ENCODE measurements at places on chromosomes 12 and 14.

DNA sequence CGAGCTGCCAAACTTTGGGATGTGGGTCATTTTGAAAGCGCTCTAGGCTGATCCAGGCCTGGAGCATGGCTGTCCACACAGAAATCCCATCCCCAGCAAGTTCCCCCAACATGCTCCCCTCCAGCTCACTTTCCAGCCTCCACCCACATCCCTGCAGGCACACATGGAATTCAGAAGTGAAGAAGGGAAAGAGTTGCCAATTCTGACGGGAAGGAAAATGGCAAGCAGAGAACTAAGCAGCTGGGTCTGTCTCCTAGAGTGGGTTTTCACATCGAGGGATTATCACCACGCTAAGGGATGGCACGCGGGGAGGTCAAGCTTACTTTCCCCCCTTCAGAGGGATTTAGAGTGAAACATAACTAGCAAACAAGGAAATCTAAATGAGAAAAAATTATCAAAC, 142.3 kb downstream of the RIMBP2 start:
- DNase-seq = no peak

DNA sequence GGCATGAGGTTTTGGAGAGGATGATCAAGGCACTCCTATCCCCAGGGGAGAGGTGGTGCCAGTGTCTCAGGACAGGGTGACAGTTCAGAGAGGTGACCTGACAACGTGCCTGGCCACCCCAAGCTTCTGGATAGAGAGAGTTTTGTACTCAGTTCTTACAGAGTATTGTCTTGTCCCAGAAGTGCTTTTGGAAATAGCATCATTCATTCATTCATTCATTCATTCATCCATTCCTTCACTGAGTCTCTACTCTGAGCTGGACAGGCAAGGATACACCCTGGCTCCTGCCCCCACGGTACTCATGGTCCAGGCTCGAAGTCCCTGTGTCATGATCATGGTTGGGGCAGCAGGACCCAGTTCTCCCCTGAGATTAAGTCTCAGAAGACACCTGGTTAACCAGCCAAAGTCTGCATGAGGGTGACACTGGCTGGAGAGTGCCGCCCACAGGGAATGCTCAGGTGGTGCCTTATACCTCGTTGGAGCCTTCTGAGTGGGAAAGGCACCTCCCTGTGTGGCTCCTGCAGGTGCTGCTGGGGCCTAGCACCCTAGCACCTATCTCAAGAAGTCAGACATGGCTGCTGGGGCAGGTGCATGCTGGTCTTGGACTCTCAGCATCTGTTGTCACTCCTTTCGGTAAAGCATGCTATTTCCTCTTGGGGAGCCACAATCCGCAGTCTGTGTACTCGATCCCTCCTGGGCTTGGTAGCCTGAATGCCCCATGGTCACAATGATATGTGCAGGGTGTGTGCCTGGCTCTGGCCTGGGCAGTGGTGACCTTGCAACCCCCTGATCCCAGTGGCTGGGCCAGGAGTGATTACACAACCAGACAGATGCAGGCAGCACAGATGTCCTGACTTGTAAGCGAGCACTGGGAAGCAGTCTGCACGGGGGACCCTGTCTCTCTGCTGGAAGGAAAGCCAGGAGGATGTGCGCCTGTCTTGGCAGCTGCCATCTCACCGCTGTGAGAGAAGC, 57.8 kb downstream of the C14orf132 start:
- no peak for DNase-seq

- DNase-seq = no peak
These were observed 7.8 kb downstream of the CDK17 start for GRCh38 chr12:96392397-96392796.

GRCh38 chr12:50647031-50647430, 116.9 kb upstream of the ATF1 start:
- no peak for DNase-seq

GRCh38 chr14:95651821-95652583, 34.2 kb upstream of the TCL1B start:
- no peak for DNase-seq

DNA sequence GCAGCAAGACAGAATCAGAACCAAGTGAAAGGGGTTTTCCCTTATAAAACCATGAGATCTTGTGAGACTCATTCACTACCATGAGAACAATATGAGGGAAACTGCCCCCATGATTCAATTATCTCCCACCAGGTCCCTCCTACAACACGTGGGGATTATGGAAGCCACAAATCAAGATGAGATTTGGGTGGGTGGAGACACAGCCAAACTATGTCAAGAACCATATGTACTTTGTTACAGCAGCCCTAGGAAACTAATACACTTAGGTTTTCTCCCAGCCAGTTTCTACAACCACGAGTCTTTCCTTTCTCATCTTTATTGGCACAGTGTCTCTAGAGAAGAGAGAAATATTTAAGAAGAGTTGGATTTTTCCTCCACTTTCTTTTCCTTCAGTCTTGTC, 72.6 kb downstream of the BTG1 start:
- DNase-seq = no peak

DNA sequence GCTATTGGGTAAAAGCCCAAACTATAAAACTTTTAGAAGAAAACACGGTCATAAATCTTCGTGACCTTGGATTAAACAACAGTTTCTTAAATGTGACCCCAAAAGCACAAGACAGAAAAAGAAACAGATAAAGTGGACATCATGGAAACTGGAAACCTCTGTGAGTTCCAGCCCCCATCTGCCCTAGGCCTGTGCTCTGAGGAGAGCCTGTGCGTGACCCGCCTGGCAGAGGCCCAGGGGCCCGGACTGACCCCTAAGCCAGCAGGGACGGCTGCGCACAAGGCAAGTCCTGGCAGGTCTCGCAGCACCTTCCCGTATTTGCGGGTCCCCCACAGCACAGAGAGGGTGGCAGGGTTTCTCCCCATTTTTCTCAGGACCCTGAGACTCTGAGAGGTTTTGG, 76.0 kb downstream of the CHGA start:
- DNase-seq = no peak

GRCh38 chr14:103501041-103501870, 21.4 kb downstream of the CKB start:
- DNase-seq = no peak

- DNase-seq = no peak
These were observed 44.9 kb upstream of the NCOR2 start for GRCh38 chr12:124612410-124612680.

DNA sequence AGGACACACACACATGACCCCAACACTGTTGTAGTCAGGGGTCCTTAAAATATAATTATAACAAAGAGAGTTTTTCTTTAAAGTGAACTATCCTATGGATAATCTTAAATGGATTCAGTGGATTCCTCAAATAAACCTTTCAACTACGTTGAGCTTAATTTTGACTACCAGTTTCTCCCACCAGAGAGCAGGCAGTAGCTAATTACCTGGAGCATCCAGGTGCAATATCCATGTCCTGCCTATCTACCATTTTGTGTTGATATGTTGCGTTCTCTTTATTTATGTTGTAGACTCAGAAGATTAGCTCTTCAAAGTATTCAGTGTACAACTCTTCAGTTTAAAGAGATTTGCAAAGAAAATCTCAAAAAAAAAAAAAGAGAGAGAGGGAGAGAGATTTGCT, 127.2 kb upstream of the GZMB start:
- no peak for DNase-seq

- no peak for DNase-seq
These were observed 10.4 kb upstream of the NRIP2 start for GRCh38 chr12:2845280-2845679.

- DNase-seq = no peak
These were observed 12.1 kb upstream of the NTN4 start for GRCh38 chr12:95802482-95803270.

- DNase-seq = no peak
These were observed 235.5 kb upstream of the NOS1 start for GRCh38 chr12:117596968-117597367.

- DNase-seq = no peak
These were observed 6.0 kb upstream of the YARS2 start for GRCh38 chr12:32761716-32762115.

DNA sequence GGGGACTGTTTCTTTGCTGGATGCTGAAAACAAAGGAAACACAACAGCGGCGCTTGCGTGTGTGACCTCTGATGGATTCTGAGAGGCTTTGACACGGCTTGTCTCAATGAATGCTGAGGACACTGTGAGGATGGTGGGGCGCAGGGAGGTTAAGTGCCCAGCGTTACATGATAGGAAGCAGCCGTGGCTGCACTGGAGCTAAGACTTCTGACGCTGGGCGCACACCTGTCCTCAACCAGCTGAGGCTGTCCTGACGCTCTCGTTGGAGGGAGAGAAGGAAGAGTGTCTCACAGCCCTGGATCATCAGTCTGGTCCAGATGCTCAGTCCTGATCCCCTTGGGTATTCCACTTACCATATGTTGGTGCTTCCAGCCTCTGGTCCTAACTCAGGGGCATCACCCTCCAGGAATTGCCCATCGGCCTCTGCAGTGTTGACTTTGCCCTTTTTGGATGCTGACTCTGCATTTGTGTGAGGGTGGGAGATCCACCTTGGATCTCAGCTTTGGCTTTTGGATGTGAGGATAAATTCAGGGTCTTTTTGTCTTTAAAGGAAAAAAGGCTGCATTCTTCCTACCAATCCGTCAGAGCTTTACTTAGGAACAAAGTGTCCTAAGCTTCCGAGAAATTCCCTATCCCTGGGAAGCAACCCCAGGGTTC, 125.2 kb downstream of the ZNF664 start:
- no peak for DNase-seq

- no peak for DNase-seq
These were observed 56.8 kb downstream of the LRFN5 start for GRCh38 chr14:41663473-41663850.

DNA sequence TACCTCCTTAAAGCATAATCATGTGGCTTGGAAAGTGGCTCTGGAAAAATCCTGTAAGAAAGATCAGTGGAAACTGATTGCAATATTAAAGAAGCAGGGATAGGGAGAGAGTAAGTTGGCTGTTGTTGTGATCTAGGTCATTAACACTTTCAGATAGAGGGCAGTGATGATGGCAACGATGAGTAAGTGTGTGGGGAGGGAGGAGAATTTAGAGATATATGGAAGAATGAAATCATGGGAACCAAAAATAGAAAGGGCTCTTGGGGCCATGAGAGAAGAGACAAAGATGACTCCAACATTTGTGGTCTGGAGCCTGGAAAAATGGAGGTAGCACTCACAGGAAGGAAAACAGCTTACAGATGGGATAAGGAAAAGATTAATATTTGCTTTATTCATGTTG, 23.3 kb downstream of the SNRPF start:
- no peak for DNase-seq

GRCh38 chr14:73290279-73290678, 53.0 kb downstream of the PAPLN start:
- DNase-seq = no peak

- no peak for DNase-seq
These were observed 60.6 kb upstream of the KCNA1 start for GRCh38 chr12:4849115-4849541.

DNA sequence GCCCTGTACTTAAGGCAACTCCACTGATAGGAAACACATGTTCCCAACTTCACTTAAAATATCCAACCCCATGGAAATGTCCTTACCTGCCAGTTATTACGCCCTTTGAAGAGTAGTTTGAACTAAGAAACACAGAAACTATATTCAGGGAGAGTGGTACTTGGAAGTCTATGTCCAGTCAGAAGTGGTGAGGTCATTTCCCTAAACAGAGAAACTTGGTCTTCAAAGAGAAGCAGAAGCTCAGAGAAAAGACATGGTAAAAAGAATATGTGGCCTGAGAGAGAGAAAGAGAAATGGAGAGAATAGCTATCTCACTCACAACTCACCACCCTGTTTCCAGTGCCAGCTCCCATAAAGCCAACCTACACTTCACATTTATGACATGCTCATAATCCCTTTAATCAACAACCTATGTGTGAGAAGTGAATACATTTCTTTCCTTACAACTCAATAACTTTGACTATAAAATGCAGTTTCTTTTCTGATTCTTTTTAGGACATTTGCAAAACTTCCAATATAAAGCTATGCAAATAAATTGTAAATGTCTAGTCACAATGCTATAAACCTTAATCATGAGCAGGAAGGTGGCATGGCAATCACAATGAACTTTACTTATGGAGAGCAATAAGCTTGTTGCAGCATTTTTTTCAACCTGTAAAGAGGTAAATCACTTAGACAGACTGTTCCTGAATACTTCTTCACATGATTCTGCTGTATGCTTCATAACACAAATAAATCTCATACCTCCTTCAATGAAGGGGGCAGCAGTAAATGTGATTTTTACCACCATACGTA, 67.1 kb downstream of the CPNE8 start:
- no peak for DNase-seq

GRCh38 chr14:53124786-53125185, 28.3 kb downstream of the DDHD1 start:
- DNase-seq = no peak

GRCh38 chr14:100780646-100781355, 45.1 kb upstream of the MEG3 start:
- DNase-seq = no peak

DNA sequence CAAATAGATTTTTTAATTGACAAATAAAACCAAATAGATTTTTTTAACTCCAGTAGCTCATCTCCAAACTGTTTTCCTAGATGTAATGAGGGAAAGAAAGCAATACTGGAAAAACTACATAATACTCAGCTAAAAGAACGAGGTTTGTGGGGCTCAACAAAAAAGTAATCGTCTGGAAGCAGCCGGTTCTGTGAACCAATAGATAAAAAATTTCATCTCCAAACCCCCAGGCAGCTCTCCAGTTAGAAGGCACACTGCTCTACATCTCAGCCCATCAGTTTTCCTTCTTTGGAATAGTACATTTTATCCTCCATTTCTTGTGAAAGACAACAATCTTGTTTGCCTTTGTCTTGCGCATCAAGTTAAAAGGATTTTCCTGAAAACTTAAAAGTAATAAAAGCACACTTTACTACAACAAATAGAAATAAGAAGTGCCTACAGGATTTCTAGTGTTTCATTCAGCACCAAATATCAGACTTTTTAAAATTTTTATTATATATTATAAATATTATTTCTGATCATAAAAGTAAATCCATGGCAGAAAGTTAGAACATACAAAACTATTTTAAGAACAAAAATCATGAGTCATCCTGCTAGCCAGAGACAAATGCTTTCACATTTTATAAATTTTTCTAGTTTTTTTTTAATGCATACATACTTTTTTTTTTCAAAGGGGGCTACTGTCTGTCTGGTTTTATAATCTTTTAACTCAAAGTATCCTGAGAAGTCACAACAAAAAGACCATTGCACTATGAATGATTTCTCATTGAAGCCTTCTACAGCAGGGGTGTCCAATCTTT, 67.7 kb downstream of the EPS8 start:
- no peak for DNase-seq

DNA sequence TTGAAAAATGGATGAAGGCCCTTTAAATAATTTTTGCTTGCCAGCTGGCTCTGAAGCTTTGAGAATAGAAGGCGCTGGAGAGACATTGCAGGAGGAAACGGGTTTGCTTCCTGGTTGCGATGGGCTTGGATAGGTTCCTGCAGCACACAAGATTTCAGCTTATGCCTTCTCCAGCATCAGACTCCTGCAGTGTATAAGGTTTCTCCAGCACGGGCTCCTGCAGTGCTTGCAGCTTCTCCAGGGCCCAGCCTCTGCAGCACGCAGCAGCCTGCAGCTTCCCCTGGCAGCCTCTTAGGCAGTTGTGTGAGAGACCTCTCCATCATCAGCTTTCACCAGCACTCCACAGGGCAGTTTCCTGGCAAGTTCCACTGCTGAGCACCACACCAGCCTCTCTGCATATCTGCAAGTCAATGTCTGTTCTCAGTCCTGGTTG, 78.7 kb upstream of the ZDHHC17 start:
- no peak for DNase-seq

GRCh38 chr12:19186722-19187661, 57.5 kb downstream of the PLEKHA5 start:
- DNase-seq = no peak
